H1 (cell line): ENCODE measurements at places on chromosomes 2 and 18. TPM values are rescaled to one million over a fixed set of nuclear protein-coding genes. Genes with fewer than 3 reads are reported as not detected.

CLHC1 gene
- polyA plus RNA-seq, result 2.3 and 2.6 TPM in 2 replicates

EFEMP1 gene
- polyA plus RNA-seq, result 19.7 and 23.2 TPM in 2 replicates

CHRNG gene
- polyA plus RNA-seq, result 0.05 TPM in 2 replicates

CNRIP1 gene
- 5.0 and 7.0 TPM in 2 replicates for polyA plus RNA-seq

C2orf72 gene
- polyA plus RNA-seq, result 1.7 and 2.6 TPM in 2 replicates
